ENCODE measurements at places on chromosomes 11 and 22. TPM values are rescaled to one million over a fixed set of nuclear protein-coding genes. Genes with fewer than 3 reads are reported as not detected.

The MS4A4A gene
- 2.1 TPM for total RNA-seq

The SLC22A8 gene
- 1.2 TPM for total RNA-seq

The GTSE1 gene
- total RNA-seq, result 3.0 TPM

The INSC gene
- 0.23 TPM for total RNA-seq

The OR52D1 gene
- total RNA-seq, result not detected

The MS4A6E gene
- total RNA-seq, result not detected

The PTPRJ gene
- 31.1 TPM for total RNA-seq

The MOGAT2 gene
- not detected for total RNA-seq

The DNAJB7 gene
- not detected for total RNA-seq

The OR5A1 gene
- not detected for total RNA-seq

The SLC22A9 gene
- total RNA-seq, result not detected

The SHISAL1 gene
- 43.8 TPM for total RNA-seq

The CEND1 gene
- total RNA-seq, result 19.4 TPM

The OR2AT4 gene
- not detected for total RNA-seq

The CCDC87 gene
- total RNA-seq, result 1.2 TPM

The OR10A2 gene
- total RNA-seq, result not detected

The KRTAP5-9 gene
- total RNA-seq, result not detected

The GPHA2 gene
- total RNA-seq, result not detected

The JHY gene
- total RNA-seq, result 15.5 TPM
